ENCODE measurements at places on chromosomes 7 and 10.

DNA sequence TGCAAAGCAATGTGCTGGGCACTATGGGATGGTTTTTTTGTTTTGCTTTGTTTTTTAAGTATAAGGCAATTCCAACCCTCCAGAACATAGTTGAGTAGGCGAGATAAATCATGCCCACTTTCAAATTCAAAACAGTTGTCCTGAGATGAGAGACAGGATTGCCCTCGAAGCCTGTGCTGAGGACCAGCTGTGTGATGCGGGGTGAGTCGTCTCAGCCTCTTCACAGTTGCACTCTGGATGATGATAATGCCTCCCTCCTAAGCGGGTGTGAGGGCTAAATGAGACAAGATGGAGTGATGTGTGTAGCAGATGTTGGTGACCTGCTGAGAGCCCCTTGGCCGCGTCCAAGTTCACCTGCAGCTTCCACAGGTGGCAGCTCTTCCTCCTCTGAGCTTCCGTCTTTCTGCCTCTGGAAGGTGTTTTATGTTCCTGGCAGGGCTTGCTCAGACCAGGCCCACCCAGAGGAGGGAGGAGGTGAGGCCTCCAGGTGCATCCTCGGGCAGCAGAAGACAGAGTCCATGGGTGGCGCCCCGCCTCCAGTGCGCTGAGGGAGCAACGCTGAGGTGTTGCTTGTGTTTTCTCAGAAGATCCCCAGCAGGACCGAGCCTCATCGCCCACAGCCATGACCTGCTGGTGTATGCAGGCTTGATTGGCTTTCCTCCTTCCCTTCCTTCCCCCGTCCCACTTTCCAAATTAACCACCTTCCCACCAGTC is 30.6 kb downstream of the ECHDC3 start:
- no peak for DNase-seq

GRCh38 chr7:99293167-99293566 is 20.5 kb downstream of the MYH16 start:
- no peak for DNase-seq

- DNase-seq = no peak
These were observed 1336.0 kb upstream of the CELF2 start for GRCh38 chr10:9681655-9682054.

- DNase-seq = no peak
These were observed 51.3 kb upstream of the TAC1 start for GRCh38 chr7:97680622-97681021.

DNA sequence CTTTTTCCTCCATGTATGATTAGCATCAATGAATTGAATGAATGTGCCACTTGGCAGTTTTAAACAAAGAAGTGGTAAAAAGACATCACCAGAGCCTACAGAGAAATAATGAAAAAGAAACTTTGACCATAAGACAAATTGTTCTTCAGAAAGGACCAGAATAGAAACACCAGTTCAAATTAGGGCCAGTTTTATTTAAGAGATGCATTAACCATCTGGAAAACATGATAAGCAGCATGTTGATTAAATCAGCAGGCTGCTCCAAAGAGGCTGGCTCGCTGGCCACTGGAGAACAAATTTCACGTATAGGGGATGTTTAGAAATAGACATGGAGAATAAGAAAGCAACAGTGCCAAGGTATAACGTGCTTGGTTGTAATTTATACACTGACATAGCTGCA is 242.3 kb upstream of the AOAH start:
- no peak for DNase-seq

GRCh38 chr10:45387096-45387893 is 13.3 kb downstream of the ALOX5 start:
- DNase-seq = no peak

GRCh38 chr10:97582169-97582568 is 2.0 kb upstream of the HOGA1 start:
- no peak for DNase-seq

DNA sequence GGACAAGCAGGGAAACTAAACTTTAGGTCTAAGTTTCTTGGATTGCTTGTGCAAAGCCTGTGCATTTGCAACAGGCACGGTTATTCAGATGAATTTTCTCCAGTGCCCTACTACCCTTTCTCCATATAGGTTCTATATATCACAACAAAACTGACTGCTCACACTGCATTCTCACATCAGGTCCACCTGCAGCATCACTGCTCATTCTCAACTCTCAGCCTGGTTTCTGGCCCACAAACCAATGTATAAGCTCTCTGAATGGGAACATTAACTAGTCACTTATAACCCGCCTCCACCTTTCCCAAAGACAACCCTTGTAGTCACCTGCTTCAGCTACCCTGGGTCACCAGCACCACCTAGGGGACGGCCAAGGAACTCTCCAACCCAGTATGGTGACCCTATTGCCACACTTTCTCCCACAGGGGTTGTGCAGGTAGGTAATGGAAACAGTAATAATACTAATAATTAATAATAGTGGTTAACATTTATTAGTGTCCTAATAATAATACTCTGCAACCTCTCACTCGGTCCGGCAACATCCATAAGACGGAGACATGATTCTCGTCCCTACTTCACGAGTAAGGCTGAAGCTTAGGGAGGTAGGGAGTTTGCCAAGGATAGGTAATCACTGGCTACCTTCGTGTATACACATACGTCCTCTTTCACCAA is 97.3 kb downstream of the CLEC2L start:
- peak; percentile 52 for DNase-seq

- no peak for DNase-seq
These were observed 26.6 kb downstream of the RBM17 start for GRCh38 chr10:6115411-6115810.

- no peak for DNase-seq
These were observed 8.4 kb upstream of the PANK1 start for GRCh38 chr10:89653410-89653869.

- no peak for DNase-seq
These were observed 51.1 kb downstream of the ADCYAP1R1 start for GRCh38 chr7:31102973-31103850.

DNA sequence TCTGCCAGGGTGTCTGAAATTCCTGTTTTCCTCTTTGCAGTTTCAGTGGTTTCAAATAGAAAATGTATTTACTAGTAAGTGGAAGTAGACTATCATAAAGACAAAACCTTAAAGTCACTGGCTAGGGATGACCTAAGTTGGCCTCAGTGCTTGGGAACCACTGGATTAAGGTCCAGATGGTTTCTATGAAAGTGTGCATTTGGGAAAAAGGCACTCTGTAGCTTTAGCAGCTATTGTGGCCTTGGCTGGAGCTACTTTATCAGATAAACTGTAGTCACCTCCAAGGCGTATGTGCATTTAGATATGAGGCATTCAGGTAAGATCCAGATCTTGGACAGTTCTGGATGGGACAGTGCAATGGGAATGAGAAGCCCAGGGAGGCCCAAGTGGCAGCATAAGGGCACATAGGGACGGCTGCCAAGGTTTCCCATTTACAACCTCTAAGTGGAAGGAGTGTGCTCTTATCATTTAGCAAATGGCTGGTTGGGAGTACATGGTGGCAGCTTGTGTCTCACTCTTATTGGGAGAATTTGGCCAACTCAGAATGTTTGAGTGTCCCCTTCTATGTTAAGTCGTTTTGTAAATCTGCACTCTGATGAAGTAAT is 185.6 kb downstream of the LRMDA start:
- no peak for DNase-seq

GRCh38 chr10:105328503-105329133 is 687.5 kb downstream of the SORCS3 start:
- peak; percentile 7 for DNase-seq

DNA sequence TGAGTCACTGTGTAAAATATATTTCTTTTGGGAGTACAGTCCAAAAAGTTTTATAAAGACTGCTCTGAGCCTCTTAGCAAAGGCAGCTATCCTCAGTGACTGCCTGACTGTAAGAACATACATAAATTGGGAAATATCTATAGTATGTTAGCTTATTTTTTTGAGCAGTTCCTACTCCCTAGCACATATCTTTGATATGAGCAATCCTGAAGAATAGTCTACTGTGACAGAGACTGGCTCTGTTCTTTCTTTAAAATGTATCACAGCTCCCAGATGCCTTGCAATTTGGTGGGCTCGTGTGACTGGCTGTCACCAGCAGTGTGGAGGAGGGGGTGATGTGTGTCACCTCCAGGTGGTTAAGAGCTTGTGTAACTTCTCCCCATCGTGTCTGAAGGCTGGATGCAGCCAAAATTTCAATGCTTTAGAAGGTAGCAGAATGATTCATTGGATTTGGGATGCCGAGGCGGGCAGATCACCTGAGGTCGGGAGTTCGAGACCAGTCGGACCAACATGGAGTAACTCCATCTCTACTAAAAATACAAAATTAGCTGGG is 47.9 kb downstream of the MTERF1 start:
- DNase-seq = no peak

GRCh38 chr7:12257582-12257981 is 46.5 kb downstream of the TMEM106B start:
- DNase-seq = no peak

DNA sequence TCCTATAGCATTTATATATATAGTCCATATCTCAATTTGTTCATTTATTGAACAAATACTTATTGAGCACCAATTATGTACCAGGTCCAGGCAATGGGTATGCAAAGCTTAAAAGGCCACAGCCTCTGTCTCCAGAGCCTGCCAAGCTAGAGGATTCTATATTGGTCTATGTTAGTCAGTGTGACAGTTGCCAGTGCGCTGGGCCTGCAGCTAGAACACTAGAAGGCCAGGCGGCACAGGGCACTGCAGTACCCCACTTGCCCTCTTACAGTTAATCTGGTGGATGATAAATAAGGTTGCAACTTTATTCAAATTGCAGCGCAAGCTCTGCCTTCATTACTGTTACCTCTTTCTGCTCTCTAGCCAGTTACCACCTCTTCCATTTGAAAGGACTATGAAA is 68.8 kb downstream of the PPP1R3C start:
- DNase-seq = no peak

DNA sequence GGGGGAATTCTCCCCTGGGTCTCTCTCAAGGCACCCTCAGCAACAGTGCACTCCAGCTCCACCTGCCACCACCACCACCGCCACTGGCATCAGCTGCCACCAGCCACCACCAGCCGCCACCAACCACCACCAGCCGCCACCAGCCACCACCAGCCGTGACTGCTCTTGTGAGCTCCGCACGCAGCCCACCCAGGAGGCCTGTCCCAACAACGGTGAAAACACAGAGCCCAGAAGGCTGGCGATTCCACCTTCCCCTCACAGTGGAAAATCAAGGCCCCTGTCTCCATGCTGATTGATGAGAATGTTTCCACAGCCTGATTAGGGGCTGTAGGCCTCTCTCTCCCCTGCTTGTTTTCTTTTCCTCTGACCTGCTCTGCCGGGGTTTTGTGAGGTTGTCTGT is 41.1 kb downstream of the COBL start:
- no peak for DNase-seq

- no peak for DNase-seq
These were observed 53.8 kb downstream of the PANK1 start for GRCh38 chr10:89591111-89591795.

GRCh38 chr10:121510201-121510771 is 88.0 kb downstream of the FGFR2 start:
- DNase-seq = no peak

- DNase-seq = no peak
These were observed 231.2 kb downstream of the EXOC4 start for GRCh38 chr7:133484086-133484485.

DNA sequence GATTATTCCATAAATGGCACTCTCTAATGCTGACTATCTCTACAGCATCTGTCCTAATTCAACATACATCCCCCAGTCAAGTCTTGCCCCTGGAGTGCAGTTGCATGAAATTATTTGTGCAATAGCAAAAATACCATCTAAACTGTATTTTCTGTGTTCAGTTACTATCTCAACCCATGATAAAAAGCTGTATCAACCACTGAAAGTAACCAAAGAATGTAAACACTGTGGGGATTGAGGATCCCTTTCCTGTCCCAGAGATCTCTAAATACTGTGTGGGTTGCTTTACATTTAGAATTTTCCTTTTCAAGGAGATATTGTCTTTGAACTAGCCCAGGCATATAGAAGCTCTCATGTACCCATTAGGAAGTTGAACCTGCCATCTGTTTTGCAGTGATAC is 23.9 kb upstream of the DGKI start:
- DNase-seq = no peak

DNA sequence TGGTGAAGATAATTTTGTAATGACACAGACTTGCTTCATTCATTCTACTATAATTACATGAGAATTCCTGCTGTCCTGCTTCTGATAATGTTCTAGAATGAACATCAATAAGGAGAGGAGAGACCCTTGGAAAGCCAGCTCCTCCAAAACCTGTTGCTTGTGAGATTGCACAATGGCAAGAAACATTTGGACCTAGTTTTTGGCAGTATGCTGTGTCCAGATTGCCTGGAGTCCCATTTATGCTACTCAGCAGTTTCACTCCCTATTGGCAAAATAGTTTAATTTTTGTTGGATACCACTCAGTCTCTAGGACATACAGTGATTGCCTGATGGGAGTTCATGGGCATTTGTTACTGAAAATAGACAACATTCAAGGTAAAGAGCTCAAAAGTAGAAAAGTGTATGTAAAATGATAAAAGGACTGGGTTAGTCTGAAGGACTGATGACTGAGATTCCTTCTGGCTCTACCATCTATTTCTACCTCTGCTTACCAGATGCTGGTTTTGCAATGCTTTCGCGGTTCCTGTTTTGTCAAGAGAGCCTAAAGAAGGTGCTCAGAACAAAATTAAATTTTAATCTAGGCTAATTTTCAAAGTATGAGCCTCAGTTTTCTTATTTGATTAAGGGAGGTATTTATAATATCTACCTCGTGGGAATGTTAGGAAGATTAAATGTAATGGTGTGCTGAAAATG is 8.0 kb upstream of the ACTR3B start:
- no peak for DNase-seq

- no peak for DNase-seq
These were observed 103.8 kb upstream of the AGR3 start for GRCh38 chr7:16985621-16986020.

DNA sequence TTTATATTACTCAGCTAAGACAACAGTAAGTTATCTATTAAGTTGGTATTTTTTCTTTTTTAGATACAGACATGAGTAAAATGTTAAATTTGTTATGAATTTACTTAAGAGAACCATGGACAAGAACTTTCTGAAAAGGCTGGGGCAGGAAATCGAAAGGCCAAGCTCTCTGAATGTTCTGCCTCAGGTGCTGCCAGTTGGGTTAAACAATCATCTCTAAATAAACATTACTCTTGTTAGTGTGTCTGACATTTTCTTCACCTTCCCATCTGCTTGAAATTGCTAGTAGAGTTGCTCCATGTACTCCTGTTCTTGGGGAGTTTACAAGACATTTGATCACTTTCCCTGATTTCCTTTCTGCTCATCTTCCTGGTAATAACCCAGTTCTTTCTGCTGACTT is 87.5 kb downstream of the ANKRD7 start:
- DNase-seq = no peak

Measured in COR-L47 (cell line).